Left lung (tissue), 14 donors: ENCODE measurements at places on chromosomes 7 and 10. TPM values are rescaled to one million over a fixed set of nuclear protein-coding genes. Genes with fewer than 3 reads are reported as not detected.
A peak's percentile ranks its signal among the peaks of the same experiment; 100 is the strongest.

GRCh38 chr7:71933426-71933825, 478.7 kb downstream of the CALN1 start:
- H3K36me3 ChIP-seq: no peaks in the 10 kb centered on the region
- no peaks in the 10 kb centered on the region for H3K4me1 ChIP-seq
- DNase-seq: no peak
- no peak overlapping the region for H3K27ac ChIP-seq
- H3K27me3 ChIP-seq: no peaks in the 10 kb centered on the region

DNA sequence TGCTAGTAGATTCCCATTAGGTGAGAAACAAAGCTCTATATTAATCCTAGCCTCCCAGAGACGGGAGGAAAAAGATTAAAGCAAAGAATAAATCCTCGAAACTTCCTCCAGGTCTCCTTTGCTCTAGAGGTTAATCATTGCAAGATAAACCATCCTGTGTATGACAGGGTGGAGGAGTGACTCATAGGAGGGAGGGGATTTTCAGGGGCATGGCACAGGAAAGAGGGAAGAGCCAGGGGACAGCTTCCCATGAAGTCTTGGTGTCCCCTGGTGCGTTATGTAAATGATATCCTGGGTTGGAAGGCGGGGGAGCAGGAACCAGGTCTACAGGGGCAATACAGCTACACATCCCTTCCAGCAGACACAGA, 780 bp downstream of the CYP3A5 start:
- H3K4me1 ChIP-seq: no peaks in the 10 kb centered on the region
- no peaks in the 10 kb centered on the region for H3K36me3 ChIP-seq
- peak; percentile 2 for DNase-seq
- H3K27me3 ChIP-seq: no peaks in the 10 kb centered on the region
- no peak overlapping the region for H3K27ac ChIP-seq

DNA sequence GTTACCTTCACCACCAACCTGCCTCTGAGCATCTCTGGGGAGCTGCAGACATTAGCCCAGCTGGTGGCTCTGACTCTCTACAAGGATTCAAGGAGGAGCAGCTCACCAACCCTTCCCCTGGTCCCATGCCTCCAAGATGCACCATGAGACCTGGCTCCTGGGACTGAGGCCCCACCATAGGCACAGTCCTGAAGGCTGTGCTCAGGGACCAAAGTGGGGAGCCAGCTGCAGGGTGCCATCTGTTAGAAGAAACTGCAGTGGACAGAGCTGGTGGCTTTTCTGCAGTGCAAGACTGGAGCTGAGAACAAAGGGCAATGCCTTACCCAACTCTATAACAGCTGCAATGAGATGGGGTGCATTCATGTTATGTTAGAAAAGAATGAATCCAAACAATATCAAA, 581.6 kb downstream of the TCERG1L start:
- no peaks in the 10 kb centered on the region for H3K4me1 ChIP-seq
- DNase-seq: no peak
- H3K27ac ChIP-seq: no peak overlapping the region
- no peaks in the 10 kb centered on the region for H3K36me3 ChIP-seq
- no peak overlapping the region for H3K4me3 ChIP-seq

OR13A1 gene
- polyA plus RNA-seq: 0.06 TPM

MRPS24 gene
- polyA plus RNA-seq: 66.7 TPM

SRPK2 gene
- 51.8 TPM for polyA plus RNA-seq

PI4K2A gene
- polyA plus RNA-seq: 17.1 TPM
